ENCODE measurements at places on chromosomes 4 and X. TPM values are rescaled to one million over a fixed set of nuclear protein-coding genes. Genes with fewer than 3 reads are reported as not detected.
A peak's percentile ranks its signal among the peaks of the same experiment; 100 is the strongest.

GRCh38 chr4:103289186-103289585, 91.0 kb upstream of the CENPE start:
- DNase-seq = no peak

- no peak for DNase-seq
Observed at GRCh38 chrX:2521092-2521926, 20.5 kb upstream of the DHRSX start.

Gene FAM47A
- total RNA-seq = not detected

GRCh38 chr4:48375651-48376304, 34.4 kb downstream of the SLAIN2 start:
- DNase-seq = peak; percentile 73

Gene NPY5R
- total RNA-seq = not detected
